GM23248 (cell line): ENCODE measurements at places on chromosomes 3 and 15. TPM values are rescaled to one million over a fixed set of nuclear protein-coding genes. Genes with fewer than 3 reads are reported as not detected.
A peak's percentile ranks its signal among the peaks of the same experiment; 100 is the strongest.

GRCh38 chr15:63986185-63986680 is 60.1 kb downstream of the DAPK2 start:
- peak; percentile 49 for DNase-seq

- DNase-seq: peak; percentile 96
Measured at GRCh38 chr15:76177491-76178040, 117.8 kb downstream of the TMEM266 start.

GRCh38 chr15:45635763-45636292 is 999 bp downstream of the SQOR start:
- no peak for DNase-seq

DNA sequence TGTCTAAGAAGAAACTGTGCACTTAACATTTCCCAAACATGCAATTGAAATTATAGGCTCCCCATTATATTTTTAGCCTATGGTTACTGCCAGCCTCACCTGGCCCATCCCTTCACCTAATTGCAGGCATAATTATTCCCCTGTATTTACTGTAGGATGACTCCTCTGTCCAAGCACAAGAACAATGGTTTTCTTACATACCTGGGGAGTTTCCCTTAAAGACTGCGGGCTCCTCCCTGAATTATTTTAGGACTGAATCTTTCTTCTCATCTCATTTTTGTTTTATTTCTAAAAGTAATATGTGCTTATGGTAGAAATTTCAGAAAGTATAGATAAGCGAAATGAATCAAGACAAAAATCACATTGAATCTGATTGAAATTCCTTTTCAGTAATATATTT is 11.4 kb downstream of the TM4SF1 start:
- DNase-seq: no peak

- DNase-seq: peak; percentile 88
Measured at GRCh38 chr3:171994646-171995428, 44.5 kb upstream of the FNDC3B start.

DNA sequence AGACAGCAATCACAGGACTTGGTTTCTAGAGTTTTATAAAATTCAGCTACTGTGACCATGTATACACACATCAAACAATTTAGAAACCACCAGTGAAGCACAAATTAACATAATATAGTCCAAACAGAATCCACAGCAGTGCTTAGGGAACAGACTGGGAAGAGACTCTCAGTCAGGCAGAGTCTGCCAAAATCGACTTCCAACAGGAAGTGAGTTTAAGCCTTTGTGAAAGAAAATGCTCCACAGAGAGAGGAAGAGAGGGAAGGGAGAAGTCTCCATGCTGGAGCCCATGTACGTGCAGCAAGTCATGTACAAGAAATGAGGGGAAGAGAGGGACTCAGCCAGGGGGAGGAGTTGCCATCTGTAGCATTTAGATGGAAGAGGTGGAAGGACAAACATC is 172.6 kb downstream of the IL5RA start:
- DNase-seq: no peak

DNA sequence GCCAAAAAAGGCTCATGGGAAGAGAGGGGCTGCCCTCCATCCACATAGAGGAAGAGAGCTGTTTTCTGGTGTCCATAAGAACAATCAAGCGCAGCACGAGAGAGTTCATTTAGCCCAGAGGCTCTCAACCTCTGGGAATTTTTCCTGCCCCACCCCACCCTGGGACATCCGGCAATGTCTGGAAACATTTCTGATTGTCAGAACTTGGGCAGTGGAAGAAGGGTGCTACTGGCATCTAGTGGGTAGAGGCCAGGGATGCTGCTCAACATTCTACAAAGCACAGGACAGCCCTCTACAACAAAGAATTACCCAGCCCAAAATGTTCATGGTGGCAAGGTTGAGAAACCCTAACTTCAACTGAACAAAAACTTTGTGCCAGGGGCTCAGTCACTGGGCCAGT is 92.9 kb downstream of the RAB11A start:
- DNase-seq: no peak

DNA sequence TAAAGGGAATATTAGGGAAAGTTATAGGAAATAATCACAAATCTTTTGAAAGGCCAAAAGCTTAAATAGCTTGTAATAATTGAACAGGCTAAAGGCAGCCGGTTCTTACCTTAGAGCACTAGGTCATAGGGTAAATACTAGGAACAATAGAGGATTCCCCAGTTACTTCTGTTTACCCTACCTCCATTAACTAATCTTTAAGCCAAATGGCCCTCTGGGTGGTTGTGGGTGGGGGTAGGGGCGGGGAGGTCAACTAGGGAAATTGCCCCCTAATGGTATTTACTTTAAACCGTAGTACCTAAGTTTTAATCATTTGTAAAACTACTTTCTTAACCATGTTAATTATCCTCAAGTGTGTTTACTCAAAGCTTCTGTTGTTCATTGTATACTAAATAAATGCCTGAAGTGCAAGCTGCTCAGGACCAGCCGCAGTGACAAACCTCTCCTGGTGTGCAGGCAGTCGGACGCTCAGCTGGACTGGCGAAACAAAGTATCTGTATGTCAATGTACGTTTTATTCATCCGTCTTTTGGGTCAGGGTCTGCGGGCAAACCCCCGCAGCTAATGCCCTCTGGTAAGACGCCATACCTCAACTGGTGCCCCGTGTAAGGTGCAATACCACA is 18.9 kb downstream of the MAGEL2 start:
- no peak for DNase-seq

The ZCWPW2 gene
- 3.5 and 4.2 TPM in 2 replicates for total RNA-seq

The TCTA gene
- total RNA-seq: 34.0 and 55.7 TPM in 2 replicates

The SOX2 gene
- total RNA-seq: not detected in 2 replicates

The IL12A gene
- total RNA-seq: 0.51 and 2.8 TPM in 2 replicates

The CFAP20DC gene
- 1.9 and 8.2 TPM in 2 replicates for total RNA-seq

The SERINC4 gene
- not detected in 2 replicates for total RNA-seq

The SPTBN5 gene
- total RNA-seq: 0.11 and 0.25 TPM in 2 replicates

The CMTM8 gene
- not detected in 2 replicates for total RNA-seq

The IMPG2 gene
- total RNA-seq: 0.11 TPM in 1 of 2 replicates, not detected in the other

The SERPINI2 gene
- total RNA-seq: not detected in 2 replicates
